Caudate nucleus (tissue), 63 donors: ENCODE measurements at places on chromosomes 12 and 14.

GRCh38 chr14:102096569-102097188 lies 9.8 kb upstream of the HSP90AA1 start:
- DNase-seq, result peak; percentile 72

GRCh38 chr12:179131-179884 lies 34.6 kb downstream of the SLC6A12 start:
- no peak for DNase-seq

GRCh38 chr14:86915406-86915805 lies 1077.6 kb downstream of the GALC start:
- DNase-seq, result no peak

- DNase-seq, result no peak
Observed at GRCh38 chr12:122311696-122312095, 45.4 kb upstream of the VPS33A start.

DNA sequence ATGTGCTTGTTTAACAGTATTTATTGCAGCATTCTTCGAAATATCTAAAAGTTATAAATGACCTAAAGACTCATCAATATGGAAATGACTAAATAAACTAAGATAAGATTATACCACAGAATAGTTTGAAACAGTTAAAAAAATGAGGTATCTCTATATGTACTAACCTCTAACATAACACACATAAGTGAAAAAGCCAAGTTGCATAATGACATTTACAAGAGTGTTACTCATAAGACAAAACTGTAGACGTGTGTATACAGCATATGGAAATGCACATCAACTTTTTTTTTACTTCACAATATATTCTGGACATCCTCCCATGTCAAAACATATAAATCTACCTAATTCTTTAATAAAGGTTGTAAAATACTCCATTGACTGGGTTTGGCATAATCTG lies 22.8 kb downstream of the CPM start:
- no peak for DNase-seq

DNA sequence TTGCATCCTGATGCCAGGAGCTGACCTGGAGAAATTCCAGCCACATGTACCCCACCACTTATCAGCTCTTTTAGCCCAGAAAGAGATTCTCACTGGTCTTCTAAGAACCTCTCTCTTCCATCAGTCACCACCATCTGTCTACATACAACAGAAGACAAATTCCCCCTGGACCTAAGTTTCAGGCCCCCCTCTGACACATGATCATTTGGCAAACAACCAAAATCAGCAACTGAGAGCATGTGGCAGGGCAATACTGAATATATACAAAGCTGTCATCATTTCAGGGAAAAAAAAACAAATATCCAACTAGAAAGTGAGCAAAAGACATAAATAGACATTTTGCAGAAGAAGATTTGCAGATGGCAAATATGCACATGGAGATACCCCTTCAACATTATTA lies 180.2 kb downstream of the FOXN3 start:
- no peak for DNase-seq

- no peak for DNase-seq
Observed at GRCh38 chr12:58395470-58395869, 454.1 kb downstream of the ATP23 start.

DNA sequence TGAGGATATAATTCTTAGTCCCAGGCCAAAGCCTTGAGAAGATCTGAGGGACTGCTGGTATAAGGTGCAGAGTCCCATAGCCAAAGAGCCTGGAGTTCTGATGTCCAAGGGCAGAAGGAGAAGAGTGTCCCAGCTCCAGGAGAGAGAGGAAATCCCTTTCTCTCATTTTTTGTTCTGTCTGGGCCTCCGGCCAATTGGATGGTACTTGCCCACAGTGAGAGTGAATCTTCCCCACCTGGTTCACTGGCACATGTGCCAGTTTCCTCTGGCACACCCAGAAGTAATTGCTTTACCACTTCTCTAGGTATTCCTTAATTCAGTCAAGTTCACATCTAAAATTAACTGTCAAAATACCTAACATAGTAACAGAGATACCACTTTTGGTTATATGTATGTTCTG lies 15.3 kb downstream of the ARID4A start:
- no peak for DNase-seq

DNA sequence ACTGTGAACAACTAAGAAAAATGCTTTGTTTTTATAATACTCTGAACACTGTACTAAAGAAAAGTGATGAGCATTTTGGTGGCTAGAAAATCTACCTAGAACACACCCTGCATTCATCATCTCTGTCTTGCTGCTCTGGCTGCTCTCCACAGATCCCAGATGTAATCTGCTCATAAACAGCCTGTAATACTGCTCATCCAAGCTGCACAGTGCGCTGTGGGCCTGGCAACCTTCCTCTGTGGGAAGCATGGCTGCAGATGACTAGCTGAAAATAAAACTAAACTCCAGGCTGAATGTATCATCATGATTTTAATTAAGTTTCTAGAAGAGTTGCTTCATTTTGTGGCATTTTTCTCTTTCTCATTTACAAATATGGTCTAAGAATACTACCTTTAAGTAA lies 200.7 kb downstream of the SLC2A13 start:
- DNase-seq, result peak; percentile 9

GRCh38 chr14:71362920-71363584 lies 455.8 kb downstream of the PCNX1 start:
- no peak for DNase-seq

- no peak for DNase-seq
Observed at GRCh38 chr12:27751386-27752047, 28.5 kb upstream of the KLHL42 start.

GRCh38 chr14:67559639-67560038 lies 26.5 kb downstream of the PLEKHH1 start:
- DNase-seq, result no peak

DNA sequence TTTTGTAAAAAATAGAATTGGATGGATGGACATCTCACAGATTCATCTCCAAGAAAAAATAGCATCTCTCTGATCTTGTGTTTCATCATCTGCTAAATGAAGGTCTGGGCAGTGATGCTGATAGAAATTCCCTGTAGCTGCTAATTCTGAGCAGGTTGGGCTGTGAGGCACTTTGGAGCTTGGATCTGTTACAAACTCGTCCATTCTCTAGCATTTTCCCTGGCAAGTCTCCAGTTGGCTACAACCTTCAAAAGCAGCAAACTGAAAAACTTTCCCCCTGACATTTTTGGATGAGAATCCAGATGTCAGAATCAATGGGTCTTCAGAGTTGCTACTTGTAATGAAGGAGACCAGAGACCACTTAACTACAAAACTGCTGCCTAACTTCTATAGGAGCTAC lies 72.7 kb downstream of the TPH2 start:
- DNase-seq, result no peak

DNA sequence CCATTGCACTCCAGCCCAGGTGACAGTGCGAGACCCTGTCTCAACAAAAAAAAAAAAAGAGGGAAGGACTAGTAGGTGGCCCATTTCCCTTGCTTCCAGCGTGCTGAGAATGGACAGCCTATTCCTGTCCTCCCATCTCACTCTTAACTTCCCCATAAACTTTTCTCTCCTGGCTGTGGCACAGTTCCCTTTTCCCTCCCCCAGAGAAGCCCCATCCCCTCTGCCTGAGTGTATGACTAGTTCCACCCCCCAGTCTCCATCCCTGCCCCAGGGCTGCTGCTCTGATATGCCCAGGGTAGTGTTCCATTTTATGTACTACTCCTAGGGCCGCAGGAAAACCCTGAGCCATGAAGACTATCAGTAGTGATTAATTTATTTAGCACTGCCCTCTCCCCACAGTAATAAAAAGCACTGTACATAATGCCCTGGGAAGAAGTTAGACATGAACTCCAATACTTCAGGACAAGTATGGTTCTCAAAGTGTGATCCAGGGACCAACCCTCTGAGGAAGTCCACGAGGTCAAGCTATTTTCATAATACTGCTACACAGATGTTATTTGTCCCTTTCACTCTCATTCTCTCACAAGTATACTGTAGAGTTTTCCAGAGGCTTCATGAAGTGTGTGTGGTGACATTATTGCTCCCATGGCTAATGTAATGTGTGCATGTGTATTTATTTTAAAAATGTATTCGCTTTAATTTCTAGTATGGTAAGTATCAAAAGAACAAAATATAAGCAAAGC lies 11.5 kb upstream of the CHD4 start:
- DNase-seq, result no peak

- DNase-seq, result no peak
Observed at GRCh38 chr14:34437729-34438080, 24.3 kb downstream of the SPTSSA start.

- DNase-seq, result no peak
Observed at GRCh38 chr12:118109088-118109487, 5.3 kb upstream of the VSIG10 start.

- peak; percentile 74 for DNase-seq
Observed at GRCh38 chr14:103544388-103545218, 15.6 kb downstream of the TRMT61A start.

GRCh38 chr12:8504351-8504750 lies 9.0 kb upstream of the CLEC4D start:
- DNase-seq, result no peak

- no peak for DNase-seq
Observed at GRCh38 chr12:122137681-122138080, 36.3 kb downstream of the IL31 start.

DNA sequence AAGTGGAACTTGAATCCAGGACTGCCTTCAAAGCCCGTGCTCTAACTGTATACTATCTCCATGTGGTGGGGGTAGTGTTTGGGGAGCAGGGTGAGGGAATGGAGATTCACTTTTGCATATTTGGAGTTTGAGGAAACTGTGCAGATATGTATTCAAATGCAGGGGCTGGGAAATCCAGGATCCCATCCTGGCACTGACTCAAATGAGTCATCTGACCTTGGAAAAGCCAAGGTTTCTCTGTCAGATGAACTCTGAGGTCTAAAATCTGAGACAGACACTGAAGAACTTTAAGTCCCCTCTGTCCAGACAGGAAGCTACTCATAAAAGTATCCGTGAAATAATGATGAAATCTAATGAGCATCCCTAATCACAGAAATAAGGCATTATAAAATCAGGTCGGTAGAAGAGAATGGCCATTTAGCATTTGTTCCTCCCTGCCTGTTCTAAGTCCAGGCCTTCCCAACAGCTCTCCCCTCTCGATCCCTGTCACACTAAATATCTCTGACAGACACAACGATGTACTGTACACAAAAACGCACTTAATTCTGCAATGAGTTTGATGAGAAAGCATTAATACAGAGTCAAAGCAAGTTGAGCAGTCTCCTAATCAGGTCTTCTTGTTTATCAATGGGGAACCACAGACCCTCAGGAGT lies 14.4 kb downstream of the NIN start:
- DNase-seq, result no peak

- no peak for DNase-seq
Observed at GRCh38 chr12:79409562-79409961, 281.2 kb downstream of the PAWR start.

DNA sequence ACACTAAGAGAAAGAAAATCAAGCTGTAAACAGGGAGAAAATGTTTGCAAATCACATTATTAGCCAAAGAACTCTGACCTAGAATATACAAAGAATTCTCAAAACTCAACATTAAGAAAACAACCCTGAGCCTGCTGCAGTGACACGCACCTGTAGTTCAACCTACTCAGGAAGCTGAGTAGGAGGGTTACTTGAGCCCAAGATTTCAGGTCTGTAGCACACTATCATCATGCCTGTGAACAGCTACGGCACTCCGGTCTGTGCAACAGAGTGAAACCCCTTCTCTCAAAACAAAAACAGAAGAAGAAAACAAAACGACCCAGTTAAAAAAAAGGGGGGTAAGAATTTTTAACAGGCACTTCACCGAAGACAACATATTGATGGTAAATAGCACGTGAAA lies 20.8 kb downstream of the SAV1 start:
- DNase-seq, result no peak

DNA sequence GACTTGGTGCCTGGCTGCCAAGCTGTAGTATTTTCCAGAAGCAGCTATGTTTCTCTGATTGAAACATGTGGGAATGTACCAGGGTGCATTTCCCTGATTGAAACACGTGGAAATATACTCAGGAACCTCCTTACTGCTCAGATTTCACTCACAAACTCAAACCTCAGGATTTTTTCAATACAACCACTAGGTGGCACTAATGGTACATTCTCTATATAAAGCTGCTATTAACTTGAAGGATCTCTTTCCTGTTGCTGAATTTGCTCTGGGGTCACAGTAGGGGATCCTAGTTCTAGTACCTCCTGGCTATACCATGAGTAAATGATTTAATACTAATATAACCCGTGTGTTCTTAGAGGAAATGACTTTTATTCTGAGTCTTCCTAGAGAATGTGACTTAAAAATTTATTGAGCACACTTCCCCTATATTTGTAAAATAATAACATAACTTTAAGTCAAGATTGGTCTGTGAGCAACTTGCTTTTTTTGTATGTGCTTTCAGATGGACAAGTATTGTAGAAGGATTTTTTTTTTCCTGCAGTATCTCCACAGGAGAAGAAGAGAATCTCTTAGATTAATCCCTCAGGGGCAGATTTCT lies 173.8 kb upstream of the MIS18BP1 start:
- no peak for DNase-seq

- no peak for DNase-seq
Observed at GRCh38 chr14:54848910-54849309, 53.7 kb downstream of the GCH1 start.

GRCh38 chr14:23285530-23286019 lies 357 bp downstream of the HOMEZ start:
- DNase-seq, result no peak
